Hematopoietic multipotent progenitor cell treated with erythropoietin and hydrocortisone succinate and interleukin-3 and kit ligand, for 6 days (in vitro differentiated cells): ENCODE measurements at places on chromosomes 3 and 15.

DNA sequence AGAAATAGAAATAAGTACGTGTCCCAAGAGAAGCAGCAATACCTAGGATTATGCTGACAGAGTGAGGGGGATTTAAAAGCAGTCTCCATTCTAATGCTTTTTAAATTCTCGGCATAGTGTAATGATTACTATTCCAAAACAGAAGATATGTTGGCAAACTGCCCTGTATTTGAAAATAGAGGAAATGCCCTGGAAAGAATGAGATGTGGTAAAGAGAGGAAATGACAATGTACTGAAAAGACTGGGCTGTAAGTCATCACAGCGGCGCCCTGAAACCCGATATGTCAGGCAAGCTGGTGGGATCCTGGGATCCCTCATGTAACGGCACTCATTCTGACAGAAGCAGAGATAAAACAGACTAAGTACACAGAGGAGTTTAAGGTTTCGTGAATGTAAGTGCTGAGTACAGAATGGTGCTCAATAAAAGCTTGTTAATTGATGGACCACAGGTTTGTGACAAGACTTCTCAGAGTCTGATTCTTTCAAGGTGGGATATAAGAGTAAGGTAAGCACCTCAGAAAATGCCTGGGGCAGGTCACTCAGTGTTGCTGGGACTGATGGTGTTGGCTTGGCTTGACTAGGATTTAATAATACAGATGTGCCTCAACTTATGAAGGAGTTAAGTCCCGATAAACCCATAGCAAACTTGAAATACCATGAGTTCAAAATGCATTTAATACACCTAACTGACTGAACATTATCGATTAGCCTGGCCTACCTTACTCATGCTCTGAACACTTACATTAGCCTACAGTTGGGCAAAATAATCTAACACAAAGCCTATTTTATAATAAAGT is 91.4 kb downstream of the NFKBIZ start:
- peak; percentile 61 for DNase-seq

GRCh38 chr3:126549861-126550487 is 8.8 kb downstream of the C3orf22 start:
- no peak for DNase-seq

GRCh38 chr3:72617424-72618024 is 230.7 kb downstream of the SHQ1 start:
- DNase-seq: no peak

- DNase-seq: no peak
Observed at GRCh38 chr3:185685231-185686035, 99.3 kb downstream of the SENP2 start.

DNA sequence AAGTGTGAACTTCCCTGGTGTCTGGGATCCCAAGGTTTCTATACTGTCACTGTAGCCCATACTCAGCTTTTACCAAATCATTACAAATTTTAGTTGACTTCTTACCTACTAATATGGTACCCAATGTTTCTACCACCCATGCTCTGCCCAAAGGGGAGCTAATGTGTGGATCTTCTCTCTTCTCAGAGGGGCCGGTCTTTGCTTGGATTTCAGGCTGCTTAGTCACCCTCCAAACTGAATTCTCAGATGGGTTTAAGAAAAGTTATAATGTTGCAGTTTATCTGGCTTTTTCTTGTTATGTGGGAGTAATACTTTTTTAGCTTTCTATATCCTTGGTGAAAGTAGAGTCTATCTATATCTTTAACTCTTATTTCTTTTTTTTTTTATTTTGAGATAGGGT is 67.1 kb upstream of the AKAP13 start:
- DNase-seq: no peak

- DNase-seq: no peak
Observed at GRCh38 chr15:66419471-66419870, 32.8 kb downstream of the MAP2K1 start.

GRCh38 chr15:77529394-77530159 is 103.1 kb downstream of the LINGO1 start:
- no peak for DNase-seq

DNA sequence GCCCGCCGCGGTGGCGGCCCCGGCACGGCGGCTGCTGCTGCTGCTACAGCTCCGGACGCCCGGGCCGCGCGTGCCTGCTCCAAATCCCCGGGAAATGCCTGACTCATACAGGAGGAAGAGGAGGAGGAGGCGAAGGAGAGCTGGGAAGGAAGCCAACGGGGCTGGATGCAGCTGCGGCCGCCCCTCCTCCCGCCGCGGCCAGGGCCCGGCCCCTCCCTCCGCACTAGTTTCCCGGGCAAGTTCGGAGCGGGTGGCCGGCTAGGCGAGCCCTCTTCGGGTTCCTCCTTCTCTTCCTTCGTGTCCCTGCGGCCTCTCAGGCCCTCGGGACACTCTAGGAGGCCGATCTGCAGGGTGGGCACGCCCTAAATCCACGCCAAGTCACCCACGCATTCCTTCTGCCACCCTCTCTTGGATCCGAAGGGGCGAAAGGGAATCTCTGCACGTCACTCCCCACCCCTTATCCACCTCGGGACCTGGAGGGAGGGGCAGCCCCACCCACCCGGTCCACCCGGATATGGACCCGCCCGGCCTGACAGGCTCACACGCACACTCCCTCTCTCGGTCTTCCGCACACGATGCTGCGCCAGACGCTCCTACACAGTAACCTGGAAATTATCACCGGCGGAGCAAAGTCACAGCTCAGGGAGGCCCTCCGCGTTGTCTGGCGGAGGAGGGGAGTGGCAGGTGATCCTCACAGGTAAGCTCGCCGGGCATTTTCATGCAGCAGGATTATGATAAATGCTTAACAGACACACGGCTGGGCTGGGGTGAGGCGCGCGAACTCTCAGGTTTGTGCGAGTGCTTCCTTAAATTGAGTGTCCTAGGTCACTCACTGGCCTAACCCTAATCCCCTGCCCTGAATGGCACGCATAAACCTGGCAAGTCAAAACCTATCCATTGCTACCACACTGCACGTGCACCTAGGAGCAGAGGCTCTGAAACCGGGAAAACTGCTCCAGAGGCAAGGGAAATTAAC is at the start of the genes OSBPL10 and ZNF860:
Gene OSBPL10 (minus strand): TSS at position 57 of the 976 bp plus-strand sequence. CDS start 83 bp downstream, outside the sequence.
Gene ZNF860 (plus strand): TSS at position 545 of the 976 bp plus-strand sequence. CDS start 7,330 bp downstream, outside the sequence.
- peak; percentile 30 for DNase-seq

DNA sequence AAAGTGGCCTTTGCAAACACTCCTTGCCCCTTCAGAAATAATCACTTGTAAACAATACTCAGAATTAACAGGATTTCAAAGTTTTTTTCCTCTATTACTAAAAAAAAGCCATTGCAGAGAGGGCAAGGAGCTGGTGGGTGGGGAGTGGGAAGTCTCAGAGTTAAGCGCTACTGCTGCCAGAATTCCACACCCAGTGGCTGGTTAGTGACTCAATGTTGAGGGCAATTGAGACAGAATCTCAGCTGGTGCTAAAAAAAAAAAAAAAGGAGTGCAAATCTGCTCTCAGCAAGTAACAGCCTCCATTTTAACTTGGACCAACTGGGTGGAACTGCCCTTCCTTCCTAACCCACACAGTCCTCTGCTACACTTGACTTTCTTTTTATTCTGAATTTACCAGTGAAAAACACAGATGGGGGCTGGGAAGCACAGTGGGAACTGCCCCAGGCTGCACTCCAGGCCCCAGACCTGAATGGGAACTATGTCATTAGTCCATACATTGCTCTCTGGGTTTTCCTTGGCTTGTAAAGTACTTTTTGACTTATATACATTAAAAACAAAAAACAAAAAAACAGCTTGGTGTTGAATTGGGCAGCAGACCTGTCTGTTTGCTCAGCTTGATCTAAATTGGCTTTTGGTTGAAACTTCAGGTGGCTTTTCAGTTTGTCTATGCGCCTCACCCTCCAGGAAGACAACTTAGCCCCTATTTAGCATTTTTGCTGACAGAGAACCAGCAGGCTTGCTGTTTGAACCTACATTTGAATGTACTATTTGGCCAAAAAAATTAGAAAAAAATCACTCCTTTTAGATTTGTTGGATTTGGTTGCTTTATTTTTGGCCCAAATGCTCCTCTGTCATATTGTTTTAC is 357.8 kb upstream of the TBL1XR1 start:
- DNase-seq: no peak

DNA sequence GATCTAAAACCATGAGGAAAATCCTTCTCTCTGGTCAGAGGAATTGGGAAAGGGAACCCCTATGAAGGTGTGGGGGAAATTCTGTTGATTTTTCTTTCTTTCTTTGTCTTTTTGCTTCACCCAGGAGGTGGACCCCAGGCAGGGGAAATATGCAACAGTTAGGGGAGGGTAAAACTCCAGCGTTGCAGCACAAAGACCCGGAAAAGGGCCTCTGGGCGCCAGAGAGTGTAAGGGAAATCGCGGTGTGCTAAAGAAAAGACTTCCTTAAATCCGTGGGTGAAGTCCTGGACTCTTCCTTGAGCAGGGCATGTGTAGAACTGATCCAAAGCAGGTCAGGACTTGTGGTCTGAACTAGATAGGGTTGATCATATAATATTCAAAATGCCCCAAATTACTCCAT is 11.1 kb upstream of the TBC1D21 start:
- no peak for DNase-seq

- no peak for DNase-seq
Observed at GRCh38 chr3:189712906-189713483, 81.8 kb downstream of the TP63 start.

DNA sequence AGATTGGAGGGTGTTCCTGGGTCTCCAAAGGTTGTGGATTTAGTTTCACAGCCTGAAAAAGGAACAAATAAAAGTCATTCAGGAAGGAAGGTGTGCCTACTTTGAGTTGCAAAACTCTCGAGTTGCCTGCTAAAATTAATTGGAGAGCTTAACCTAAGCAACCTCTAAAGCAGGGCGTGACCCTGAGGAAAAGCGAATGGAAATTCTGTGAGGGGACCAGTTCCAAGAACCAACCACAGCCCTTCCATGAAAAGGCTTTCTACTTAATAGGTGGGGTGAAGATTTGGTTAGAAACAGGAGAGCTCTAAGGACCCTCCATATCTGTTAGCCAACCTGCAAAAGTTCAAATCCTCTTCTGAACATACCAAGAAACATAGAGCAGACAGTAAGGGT is 1.5 kb downstream of the CD80 start:
- peak; percentile 68 for DNase-seq

- DNase-seq: peak; percentile 59
Observed at GRCh38 chr3:165895919-165896318, 58.7 kb upstream of the BCHE start.

DNA sequence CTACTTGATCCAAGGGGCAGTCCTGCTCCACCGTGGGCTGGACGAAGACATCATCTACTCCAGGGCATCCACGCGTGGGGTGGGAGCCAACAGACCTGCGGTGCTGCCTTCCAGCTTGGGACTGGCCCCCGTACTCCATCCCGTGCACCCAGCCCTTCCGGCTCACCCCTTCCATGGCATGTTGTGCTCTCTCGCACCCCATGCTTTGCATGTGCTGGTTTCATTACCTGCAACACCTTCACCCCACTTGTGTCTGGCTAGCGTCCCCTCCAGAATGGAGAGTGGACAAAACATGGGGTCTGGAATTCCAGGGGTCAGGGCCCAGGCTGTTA is 30.2 kb downstream of the SEMA7A start:
- DNase-seq: no peak

DNA sequence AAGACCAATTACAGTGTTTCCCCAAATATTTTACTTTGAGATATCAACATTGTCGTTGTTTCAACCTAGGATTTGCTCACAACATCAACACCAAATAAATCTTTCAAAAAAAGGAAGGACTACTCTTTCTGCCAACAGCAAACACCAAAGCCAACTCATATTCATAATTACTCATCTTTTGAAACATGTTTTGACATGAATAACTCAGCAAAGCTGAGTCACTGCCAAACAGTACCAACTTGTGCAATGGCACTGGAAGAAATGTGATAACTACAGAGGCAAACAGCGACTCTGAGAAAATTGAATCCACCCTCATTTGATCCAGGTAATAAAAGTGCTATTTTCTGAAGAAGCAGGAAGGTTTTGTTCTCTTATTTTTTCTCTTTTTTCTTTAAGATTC is 67.2 kb downstream of the PEX5L start:
- DNase-seq: peak; percentile 11

GRCh38 chr3:134449951-134450350 is 35.8 kb downstream of the ANAPC13 start:
- DNase-seq: no peak

DNA sequence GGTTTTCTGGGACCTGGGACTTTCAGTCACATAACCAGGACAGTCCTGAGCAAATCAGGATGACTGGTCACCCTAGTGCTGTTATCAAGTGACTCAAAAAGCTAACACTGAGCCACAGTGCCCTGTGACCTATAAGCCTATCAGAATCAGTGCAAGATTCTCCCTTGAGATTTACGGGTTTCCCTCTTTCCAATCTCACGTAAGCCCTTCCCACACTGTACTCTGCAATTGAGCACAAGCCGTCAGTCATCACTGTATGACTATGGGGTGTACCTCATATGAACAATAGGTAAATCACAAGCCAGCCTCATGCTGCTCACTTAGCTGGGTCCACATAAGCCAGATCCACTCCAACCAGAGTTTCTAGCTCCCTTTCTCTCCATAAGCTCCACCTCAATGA is 21.0 kb upstream of the CLDN18 start:
- no peak for DNase-seq

DNA sequence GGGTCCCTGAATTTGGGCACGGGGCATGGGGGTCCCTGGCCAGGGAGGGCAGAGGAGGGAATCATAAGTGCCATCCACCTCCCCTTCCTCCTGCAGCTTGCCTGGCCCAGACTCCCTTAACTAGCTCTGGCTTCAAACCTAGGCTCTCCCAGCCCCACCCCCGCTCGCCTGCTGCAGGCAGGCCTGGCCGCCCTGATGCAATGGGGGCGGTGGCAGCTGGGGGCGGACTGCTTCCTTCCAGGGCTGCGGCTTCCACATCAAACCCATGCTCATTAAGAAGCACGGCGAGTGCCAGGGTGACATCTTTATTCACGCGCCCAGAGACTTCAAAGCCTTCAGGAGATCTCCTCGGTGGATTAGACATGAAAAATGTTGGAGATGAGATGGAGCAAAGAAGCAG is 123.1 kb downstream of the TPRA1 start:
- DNase-seq: no peak

GRCh38 chr3:134603956-134604355 is 46.9 kb downstream of the KY start:
- DNase-seq: no peak

DNA sequence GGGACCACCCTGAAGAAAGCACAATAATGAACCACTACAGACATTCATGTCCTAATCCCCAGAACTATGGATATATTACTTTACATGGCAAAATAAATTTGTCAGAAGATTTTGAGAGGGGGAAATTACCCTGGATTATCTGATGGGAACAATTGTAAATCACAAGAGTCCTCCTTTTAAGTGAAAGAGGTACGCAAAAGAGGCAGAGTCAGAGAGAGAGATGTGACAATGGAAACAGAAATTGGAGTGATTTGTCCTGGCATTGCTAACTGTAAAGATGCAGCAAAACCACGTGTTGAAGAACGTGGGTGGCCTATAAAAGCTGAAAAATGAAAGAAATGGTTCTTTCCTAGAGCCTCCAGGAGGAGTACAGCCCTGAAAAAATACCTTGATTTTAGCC is 1121.4 kb upstream of the ALCAM start:
- no peak for DNase-seq

- no peak for DNase-seq
Observed at GRCh38 chr15:99435877-99436541, 129.8 kb upstream of the MEF2A start.

DNA sequence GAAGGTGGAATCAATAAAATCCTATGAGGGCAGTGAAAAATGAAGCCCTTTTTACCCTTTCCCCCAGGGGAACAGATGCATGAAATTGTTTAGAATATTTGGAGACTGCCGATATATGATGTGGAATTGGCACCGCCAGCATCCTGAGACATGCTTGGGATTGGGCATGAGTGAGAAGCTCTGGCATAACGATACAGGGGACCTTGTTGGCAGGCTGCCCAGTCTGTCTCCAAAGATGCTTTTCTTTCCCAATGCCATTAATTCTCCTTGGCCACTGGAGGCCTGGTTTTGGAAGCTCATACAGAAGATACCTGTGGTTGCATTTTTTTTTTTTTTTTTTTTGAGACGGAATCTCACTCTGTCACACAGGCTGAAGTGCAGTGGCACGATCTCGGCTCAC is 800.6 kb upstream of the LMCD1 start:
- no peak for DNase-seq
